ENCODE measurements at places on chromosomes 16 and 17. TPM values are rescaled to one million over a fixed set of nuclear protein-coding genes. Genes with fewer than 3 reads are reported as not detected.

DNA sequence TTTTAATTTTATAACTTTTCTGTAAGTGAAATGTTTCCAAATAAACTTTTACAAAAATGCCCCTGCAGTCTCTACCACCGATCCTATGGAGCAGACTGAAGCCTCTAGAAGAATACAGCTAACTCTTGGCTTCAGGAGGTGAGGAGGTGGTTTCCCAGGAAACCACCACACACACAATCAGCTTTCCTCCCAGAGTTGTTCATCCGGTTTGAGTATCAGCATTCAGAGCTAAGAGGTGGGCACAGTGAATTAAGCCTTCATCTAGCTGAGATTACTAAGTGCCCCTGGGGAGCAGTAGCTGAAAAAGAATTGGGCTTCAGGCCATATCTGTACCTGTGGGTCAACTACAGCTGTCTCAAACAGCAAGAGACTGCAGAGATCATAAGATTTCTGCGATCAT, 139.7 kb downstream of the AATF start:
- peak; percentile 77 for DNase-seq

GRCh38 chr17:79699386-79700036, 31.2 kb upstream of the ENPP7 start:
- no peak for DNase-seq

GRCh38 chr16:11534262-11534661, 52.5 kb downstream of the LITAF start:
- peak; percentile 23 for DNase-seq

DNA sequence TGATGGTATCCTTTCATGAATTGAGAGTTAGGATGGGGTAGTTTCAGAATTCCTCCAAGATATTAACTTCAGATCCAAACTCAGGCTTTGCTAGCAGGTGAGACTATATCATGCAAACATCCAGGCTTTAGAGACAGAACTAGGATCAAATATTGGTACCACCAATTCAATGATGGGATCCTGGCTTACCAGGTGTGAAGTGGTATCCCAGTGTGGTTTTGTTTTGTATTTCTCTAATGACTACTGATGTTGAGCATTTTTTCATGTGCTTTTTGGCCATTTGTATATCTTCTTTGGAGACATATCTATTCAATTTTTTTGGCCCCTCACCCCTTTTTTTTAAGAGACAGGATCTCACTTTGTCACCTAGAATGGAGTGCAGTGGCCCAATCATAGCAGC, 57.0 kb downstream of the TOM1L2 start:
- DNase-seq = no peak

GRCh38 chr16:87074641-87075318, 242.4 kb downstream of the C16orf95 start:
- no peak for DNase-seq

GRCh38 chr16:986411-986810, 4.8 kb downstream of the SOX8 start:
- DNase-seq = no peak

- DNase-seq = no peak
These were observed 389.9 kb downstream of the UTP18 start for GRCh38 chr17:51650202-51650601.

DNA sequence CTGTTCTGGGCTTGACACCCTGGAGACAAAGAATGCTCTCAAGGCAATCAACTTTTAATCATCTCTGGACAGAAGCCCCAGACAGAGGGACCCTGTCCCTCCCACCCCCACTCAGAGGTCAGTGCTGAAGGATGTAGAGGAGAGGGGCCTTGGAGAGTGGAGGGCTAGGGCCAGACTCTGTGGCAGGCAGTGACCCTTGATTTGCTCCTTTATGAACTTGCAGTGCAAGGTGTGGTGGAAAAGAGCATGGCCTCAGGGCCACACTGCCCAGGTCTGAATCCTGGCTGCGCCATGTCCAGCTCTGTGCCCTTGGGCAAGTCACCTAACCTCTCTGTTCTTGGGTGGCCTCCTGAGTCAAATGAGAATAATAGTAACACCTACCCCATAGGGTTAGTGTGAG, 134.3 kb downstream of the TMEM132E start:
- DNase-seq = no peak

- no peak for DNase-seq
These were observed 410.9 kb downstream of the SOX9 start for GRCh38 chr17:72531729-72532128.

KRTAP3-1 gene
- total RNA-seq = not detected

APOH gene
- total RNA-seq = not detected

DOC2B gene
- total RNA-seq = not detected

DUXB gene
- total RNA-seq = not detected

GP1BA gene
- not detected for total RNA-seq

RGS9 gene
- total RNA-seq = 5.7 TPM

TMEM100 gene
- total RNA-seq = not detected

KRTAP4-4 gene
- total RNA-seq = not detected

PPY gene
- not detected for total RNA-seq

CAVIN1 gene
- 170 TPM for total RNA-seq

CD300E gene
- total RNA-seq = not detected

NXPH3 gene
- not detected for total RNA-seq

GPT2 gene
- total RNA-seq = 52.8 TPM

Measured in PC-9 (cell line).